ENCODE measurements at places on chromosomes 5 and 9.

DNA sequence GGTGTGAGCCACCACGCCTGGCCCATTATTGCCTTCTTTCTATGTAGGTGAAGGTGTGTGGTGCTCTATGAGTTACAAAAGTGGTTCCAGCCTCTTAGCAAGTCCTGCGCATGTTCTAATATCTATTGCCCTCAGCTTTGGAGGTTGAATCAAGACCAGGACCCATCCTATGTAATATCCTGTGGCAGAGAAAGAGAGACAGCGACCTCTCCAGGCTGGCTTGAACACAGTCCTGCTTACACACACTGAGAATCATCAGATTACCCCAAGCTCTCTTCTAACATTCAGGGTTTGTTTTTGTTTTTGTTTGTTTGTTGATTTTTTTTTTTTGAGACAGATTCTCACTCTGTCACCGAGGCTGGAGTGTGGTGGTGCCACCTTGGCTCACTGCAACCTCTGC, 94.7 kb upstream of the OSMR start:
- DNase-seq, result no peak

- DNase-seq, result no peak
Observed at GRCh38 chr5:157581901-157582300, 6.3 kb upstream of the ADAM19 start.

DNA sequence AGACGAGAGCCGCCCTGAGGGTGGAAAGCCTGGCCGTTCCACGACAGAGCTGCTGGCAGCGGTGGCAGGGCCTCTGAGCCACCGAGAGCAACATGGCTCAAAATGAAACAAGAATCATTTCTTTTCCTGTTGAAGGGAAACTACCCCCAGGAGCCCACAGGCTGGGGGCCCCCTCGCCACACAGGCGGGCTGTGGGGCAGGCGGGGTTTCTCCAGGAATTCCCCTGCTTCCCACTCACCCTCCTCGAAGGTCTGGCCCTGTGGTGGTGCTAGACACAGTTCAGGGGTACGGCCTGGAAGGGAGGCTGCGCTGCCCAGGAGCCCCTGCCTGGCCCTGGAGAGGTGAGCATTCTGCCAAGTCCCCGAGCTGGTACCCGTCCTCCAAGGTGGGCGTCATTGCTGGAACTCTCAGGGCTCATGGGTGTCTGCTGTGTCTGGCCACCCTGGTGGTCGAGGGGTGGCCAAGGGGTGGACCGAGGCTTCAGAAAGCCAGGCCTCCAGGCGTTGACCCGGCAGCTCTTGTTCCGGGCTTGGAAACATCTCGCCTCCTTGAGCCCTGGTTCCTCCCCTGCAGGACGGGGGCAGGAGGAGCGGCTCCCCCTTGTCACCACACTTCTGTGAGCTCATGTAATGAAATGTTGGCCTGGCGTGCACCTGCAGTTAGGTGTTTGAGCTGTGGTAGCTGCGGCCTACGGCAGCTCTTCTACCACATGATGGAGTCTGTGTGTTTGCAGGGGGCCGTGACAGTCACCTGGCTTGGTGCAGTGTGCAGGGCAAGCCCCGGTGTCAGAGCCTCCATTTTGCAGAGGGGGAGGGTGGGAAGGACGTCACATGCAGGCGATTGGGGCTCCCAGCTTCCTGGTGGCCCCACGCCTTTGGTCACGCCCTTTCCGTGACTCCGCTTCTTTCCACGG, 65.3 kb downstream of the RXRA start:
- DNase-seq, result peak; percentile 56

- no peak for DNase-seq
Observed at GRCh38 chr5:22053195-22053594, 799.9 kb downstream of the CDH12 start.

DNA sequence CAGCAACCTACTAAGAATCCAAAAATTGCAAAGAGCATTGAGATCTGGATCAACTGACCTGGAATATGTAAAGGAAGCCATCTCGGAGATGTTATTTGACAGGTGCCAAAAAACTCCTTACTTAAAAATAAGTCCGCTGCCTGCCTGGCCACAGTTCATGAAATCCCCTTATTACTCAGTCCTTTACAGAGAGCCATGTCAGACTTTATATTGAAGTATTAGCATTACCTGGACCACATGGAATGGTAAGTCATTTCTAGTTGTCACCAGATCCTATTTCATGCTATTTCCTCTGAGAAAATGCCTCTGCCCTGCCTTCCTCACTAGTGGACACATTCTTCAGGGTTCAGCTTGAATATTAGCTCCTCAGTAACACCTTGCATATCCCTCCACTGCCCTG, 115.7 kb downstream of the DEPDC1B start:
- no peak for DNase-seq

GRCh38 chr9:33463151-33463550, 10.6 kb downstream of the NOL6 start:
- DNase-seq, result no peak

DNA sequence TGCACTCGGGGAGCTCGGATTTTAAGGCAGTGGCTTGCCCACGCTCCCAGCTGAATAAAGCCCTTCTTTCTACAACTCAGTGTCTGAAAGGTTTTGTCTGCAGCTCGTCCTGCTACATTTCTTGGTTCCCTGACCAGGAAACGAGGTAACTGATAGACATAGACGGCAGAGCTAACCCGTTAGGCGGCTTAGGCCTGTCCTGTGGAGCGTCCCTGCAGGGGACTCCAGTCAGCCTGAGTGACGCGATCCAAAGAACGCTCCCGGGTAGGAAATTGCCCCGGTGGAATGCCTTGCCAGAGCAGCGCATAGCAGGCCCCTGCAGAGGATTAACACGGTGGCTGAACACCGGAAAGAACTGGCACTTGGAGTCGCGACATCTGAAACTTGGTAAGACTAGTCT, 1.8 kb upstream of the SELENOP start:
- no peak for DNase-seq

- DNase-seq, result peak; percentile 25
Observed at GRCh38 chr9:83708515-83709158, 879 bp upstream of the UBQLN1 start.

GRCh38 chr9:115071176-115071575, 46.8 kb downstream of the TNC start:
- DNase-seq, result no peak

GRCh38 chr5:120848883-120849282, 384.8 kb downstream of the PRR16 start:
- DNase-seq, result no peak

- DNase-seq, result no peak
Observed at GRCh38 chr5:123371575-123372179, 51.5 kb downstream of the CEP120 start.

GRCh38 chr9:136729144-136729543, 13.6 kb downstream of the LCN10 start:
- no peak for DNase-seq

DNA sequence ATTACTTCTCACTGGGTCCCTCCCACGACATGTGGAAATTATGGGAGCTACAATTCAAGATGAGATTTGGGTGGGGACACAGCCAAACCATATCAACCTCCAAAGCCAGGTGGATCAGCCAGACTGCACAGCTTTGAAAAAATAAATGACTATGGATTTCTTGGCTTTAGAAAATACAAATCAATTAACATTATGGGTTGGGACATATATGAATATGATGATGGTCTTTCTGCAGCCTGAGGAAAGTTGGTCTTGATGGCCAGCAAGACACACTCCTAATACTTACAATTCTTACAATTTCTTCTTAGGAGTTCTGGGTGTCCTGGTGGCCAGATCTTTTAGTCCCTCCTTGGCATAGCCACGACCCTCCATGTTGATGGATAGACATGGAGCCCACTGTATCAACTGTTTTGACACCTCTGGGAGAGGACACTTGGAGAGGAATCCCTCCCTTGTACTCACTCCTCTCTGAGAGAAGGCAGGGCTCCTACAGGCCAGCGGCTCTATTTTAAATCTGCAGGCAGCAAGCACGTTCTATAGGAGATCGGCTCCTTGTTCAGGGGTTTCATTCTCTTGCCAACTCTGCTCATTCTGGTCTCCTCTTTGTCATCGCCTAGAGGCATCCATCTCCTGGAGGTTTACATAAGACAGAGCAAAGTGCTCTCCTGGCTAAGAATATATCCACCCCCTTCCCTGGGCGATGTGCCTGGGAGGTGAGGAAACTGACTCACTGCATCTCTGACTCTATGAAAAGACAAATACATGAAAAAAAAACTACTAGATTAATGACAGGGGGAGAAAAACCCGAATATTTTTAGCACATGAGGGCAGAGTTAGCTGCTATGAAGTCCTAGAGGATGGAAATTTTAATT, 145.9 kb downstream of the CARTPT start:
- DNase-seq, result no peak

- DNase-seq, result no peak
Observed at GRCh38 chr9:131823701-131824146, 83.8 kb upstream of the RAPGEF1 start.

GRCh38 chr9:92727716-92728700, 36.6 kb downstream of the BICD2 start:
- DNase-seq, result no peak

DNA sequence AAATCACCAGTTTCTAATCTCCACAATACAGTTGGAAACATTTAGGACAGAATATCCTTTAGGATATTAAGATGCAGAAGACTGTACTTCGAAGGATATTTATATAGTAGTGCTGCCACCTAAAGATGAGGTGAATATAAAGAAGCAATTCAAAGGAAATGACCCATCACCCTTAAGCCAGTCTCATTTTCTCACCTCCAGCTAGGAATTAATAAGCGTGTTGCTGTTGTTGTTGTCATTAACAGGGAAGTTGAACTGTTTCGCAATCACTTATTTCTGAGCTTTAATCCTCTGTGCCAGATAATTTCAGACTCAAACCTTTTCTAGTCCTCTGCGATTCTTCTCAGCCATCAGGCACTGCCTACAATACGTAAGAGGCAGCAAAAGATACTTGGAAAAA, 7.8 kb upstream of the PURA start:
- DNase-seq, result no peak

GRCh38 chr9:130241198-130241535, 24.4 kb upstream of the HMCN2 start:
- no peak for DNase-seq

GRCh38 chr9:110932863-110933262, 105.4 kb downstream of the LPAR1 start:
- no peak for DNase-seq

DNA sequence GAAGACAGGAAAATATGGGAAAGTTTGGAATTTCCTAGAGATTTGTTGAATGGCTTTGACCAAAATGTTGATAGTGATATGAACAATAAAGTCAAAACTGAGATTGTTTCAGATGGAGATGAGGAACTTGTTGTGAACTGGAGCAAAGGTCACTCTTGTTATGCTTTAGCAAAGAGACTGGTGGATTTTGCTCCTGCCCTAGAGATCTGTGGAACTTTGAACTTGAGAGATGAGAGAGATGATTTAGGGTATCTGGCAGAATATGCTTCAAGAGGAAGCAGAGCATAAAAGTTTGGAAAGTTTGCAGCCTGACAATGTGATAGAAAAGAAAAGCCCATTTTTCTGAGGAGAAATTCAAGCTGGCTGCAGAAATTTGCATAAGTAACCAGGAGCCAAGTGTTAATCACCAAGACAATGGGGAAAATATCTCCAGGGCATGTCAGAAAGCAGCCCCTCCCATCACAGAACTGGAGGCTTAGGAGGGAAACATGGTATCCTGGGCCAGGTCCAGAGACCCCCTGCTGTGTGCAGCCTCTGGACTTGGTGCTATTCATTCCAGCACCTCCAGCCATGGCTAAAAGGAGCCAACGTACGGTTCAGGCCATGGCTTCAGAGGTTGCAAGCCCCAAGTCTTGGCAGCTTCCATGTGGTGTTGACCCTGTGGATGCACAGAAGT, 114.3 kb upstream of the STARD4 start:
- no peak for DNase-seq

GRCh38 chr5:58318468-58318867, 141.4 kb downstream of the PLK2 start:
- no peak for DNase-seq

DNA sequence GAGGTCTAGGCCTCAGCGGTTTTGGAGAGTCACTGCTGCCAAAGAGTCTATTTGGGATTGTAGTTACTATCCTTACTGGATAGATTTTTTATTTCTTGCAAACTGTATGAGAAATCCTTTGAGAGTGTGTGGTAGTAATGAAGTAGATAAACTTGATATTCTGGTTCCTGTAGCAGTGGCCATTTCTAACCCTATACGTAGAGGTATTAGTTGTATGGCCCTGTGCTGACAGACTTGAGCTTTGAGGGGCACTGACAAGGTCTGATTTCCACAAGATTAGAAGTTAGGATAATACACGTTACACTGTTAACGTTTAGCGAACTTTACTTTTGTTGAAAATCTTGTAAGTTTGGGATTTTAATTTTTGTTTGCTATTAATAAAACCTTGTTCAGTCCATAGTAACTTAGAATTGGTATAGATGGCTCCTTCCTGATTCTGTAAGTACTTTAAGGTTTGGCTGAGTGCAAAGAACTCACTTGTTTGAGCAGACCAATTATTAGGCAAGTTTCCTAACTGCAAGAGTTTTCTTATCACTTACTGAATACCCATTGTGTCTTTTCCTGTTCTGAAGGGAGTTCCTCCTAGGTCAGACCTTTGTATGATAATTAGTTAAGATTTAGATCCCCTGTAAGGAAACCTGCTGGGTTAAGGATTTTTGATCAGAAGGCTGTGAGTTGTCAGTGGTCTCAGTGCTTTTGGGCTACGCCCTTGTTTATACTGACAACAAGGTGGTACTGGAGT, 31.4 kb downstream of the GCNT1 start:
- DNase-seq, result no peak

GRCh38 chr5:118440496-118440895, 547.9 kb downstream of the DTWD2 start:
- DNase-seq, result no peak

GRCh38 chr5:140205952-140206351, 31.0 kb downstream of the CYSTM1 start:
- no peak for DNase-seq

DNA sequence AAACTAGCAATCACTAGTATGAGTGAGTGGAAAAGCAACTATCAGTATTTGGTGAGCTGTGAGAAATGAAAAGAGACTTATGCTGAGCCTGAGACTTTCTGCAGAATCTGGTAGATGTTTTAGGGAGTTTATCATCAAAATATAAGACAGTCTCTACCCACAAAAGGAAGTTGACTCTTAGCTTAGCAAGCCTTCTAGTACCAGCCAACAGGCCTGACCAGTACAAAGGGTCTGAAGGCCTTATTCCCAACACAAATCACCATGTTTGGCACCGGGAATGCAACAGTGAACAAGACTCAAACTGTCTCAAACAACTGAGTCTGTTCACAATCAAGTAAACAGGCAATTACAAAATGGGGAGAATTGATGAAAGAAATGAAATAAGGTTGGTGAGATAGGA, 244.4 kb downstream of the CWC27 start:
- no peak for DNase-seq

DNA sequence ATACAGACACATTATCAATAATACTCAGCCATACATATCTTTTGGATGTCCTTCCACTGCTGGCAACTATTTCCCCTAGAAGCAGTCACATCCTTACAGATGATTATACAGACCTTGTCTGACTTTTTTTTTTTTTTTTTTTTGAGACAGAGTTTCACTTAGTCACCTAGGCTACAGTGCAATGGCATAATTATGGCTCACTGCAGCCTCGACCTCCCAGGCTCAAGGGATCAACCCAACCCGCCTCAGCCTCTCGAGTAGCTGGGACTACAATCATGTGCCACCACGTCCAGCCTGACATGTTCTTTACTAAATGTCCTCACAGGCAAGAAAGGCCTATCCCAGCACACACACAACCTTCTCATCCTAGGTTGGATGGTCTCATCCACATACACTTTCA, 24.0 kb downstream of the NR6A1 start:
- DNase-seq, result no peak

- no peak for DNase-seq
Observed at GRCh38 chr5:116451066-116451465, 123.6 kb downstream of the SEMA6A start.

Measured in stimulated activated CD8-positive, alpha-beta memory T cell treated with anti-CD3 and anti-CD28 coated beads, Interleukin-15, amount 100 ng/mL, for 24 hours (primary cell).